WTC11 (cell line): ENCODE measurements at places on chromosomes 16 and 17.

- DNase-seq, result peak; percentile 31
These were observed 7.9 kb upstream of the MT2A start for GRCh38 chr16:56600398-56600999.

GRCh38 chr17:38588788-38589174 is 17.0 kb downstream of the SRCIN1 start:
- no peak for DNase-seq

GRCh38 chr16:2833776-2834175 is 3.7 kb downstream of the ZG16B start:
- no peak for DNase-seq

DNA sequence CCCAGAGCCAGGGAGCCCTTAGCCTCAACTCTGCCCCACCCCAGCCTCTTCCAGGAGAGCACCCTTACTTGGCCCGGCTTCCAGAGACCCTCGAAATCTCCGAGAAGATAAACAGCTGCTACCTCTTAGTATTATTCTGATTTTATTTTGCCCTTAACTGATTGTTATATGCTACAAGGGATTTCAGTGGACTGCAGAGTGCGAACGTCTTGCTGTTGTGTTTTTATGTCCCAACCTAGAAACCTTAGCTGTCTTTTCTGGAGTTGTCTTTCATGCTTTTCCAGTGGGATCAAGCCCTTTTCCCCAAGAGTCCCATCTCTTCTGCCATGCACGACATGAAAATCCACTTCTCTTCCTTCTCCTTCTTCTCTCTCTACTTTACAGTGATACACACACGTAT is 47.0 kb downstream of the SNX20 start:
- no peak for DNase-seq

GRCh38 chr16:11576427-11577289 is 10.1 kb downstream of the LITAF start:
- DNase-seq, result no peak

GRCh38 chr17:34259146-34259545 is 4.1 kb downstream of the CCL2 start:
- DNase-seq, result no peak

DNA sequence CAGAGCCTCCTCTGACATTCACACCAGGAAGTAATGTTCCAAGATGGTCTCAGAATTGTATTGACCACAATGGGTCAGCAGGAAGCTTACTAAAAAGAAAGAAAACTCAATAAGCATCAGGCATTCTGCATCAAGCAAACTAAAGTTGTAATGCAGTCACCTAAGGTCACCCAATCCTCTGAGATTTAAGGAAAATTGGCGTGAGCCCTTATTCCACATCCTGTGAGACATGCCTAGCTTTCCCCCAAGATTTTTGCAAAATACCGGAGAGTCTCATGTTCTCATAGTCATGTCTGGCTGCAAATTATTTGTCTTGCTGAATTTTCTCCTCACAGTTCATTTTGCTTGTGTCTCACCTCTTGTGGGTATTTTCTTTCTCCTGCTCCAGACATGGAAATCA is 417.1 kb upstream of the SOX9 start:
- no peak for DNase-seq

DNA sequence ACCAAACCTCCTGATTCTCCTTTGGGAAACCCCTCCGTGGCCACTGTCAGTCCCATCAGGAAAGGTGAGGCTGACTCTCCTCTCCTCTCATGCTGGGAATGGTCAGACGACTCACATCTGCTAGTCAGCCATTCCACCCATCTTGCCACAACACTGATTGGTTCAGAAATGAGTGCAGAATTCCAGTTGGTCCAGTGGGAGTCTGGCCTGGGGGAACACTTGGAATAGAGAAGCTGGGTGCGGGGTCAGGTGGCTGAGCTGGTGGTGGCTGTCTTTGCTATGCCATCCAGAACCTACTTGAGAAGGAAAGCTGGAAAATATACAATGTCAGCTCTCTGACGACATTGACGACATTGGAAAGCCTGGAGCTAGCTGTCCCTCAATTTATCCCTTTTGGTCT is 23.6 kb upstream of the PLLP start:
- DNase-seq, result no peak

DNA sequence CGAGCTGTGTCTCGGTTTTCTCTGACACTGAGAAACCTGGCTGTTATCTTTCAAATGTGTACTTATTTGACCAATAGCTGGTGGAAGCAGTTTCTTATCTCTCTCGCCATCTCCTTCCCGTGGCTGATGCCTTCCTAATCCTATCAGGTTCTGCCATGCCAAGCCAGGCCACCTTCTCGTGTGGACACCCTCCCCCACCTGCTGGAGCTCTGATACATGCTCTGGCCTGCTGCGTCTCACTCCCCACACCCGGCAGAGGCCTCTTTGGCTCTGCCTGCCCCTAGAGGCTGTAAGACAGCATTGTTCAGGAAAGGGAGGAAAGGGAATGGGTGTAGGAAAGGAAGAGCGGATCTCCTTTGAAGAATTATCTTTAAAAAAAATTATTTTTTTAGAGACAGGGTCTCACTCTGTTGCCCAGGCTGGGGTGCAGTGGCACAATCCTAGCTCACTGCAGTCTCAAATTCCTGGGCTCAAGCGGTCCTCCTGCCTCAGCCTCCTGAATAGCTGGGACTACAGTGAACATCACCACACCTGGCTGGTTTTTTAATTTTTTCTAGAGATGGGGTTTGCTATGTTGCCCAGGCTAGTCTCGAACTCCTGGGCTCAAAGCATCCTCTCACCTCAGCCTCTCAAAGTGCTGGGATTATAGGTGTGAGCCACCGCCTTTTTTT is 7.5 kb upstream of the ARMC5 start:
- peak; percentile 61 for DNase-seq

DNA sequence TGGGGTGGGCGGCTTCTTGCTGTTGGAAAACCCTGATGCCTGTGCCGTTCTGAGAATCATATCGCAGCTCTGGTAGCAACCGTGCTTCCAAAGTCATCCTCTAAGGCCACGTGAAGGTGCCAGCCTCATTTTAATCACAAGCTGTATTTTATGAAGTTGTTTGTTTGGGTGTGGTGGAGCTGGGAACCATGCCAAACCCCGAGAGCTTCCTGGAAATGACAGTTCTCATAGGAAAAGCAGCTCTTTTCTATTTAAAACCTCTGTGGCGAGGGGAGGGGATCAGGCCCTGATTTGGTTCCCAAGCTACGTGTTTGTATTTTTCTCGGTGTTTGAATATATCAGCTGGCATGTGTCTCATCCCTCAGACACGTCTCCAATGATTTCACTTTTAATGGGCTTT is 21.7 kb downstream of the KNOP1 start:
- no peak for DNase-seq

GRCh38 chr17:78323826-78324390 is 36.0 kb downstream of the SOCS3 start:
- no peak for DNase-seq

GRCh38 chr17:1011760-1012735 is 15.1 kb downstream of the TIMM22 start:
- no peak for DNase-seq

DNA sequence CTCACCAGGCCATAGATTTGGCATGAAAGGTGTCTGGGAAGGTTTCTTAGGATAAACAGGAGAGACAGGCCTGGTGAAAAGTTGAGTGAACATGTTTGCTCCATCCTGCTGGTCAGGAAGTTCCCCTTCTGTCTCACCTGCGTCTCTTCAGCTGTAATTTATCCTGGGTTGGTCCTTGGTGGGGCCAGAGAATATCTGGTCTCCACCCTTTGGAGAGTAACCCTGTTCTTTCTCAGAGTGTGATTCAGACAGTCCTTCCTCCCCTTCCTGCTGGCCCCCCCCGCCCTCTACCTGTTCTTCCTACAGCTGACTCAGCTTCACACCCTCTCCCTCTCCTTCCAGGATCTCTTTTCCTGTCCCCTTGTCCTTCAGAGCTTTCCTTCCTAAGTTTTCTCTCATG is 17.1 kb downstream of the MINK1 start:
- DNase-seq, result no peak

GRCh38 chr16:85187002-85187401 is 74.7 kb upstream of the CIBAR2 start:
- no peak for DNase-seq

DNA sequence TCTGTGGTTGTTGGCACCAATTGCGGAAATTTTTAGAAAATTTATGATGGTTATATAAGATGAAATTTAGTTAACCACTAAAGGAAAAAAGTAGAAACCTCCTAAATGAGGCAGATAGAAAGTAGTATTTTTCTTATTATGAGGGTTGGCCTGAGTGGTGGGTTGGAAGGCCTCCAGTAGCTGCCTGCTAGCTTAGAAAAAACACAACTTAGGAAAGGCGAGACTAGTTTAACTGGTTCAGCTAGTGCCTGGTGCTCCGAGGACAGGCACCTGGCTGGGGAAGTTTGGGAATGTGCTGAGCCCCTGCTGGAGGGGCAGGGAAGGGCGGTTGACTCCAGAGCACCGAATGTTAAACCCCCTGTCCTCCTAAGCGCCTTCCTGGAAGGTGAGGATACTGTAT is 19.9 kb downstream of the LDHD start:
- DNase-seq, result peak; percentile 80

- DNase-seq, result no peak
These were observed 5.8 kb upstream of the GNA13 start for GRCh38 chr17:65062171-65062915.

GRCh38 chr16:12497526-12497925 is 306.2 kb downstream of the CPPED1 start:
- no peak for DNase-seq
